ENCODE measurements at places on chromosomes 3 and 15. TPM values are rescaled to one million over a fixed set of nuclear protein-coding genes. Genes with fewer than 3 reads are reported as not detected.

CAND2 gene
- total RNA-seq = 4.8 TPM

FRMD5 gene
- total RNA-seq = 1.2 TPM

RNU5B-1 gene
- total RNA-seq = not detected

NPTN gene
- 230 TPM for total RNA-seq

CYP8B1 gene
- not detected for total RNA-seq

ZNF385D gene
- total RNA-seq = 5.9 TPM

SLC30A4 gene
- 8.2 TPM for total RNA-seq

Measured in HFFc6 (cell line).